ENCODE measurements at places on chromosomes 1 and 21.

DNA sequence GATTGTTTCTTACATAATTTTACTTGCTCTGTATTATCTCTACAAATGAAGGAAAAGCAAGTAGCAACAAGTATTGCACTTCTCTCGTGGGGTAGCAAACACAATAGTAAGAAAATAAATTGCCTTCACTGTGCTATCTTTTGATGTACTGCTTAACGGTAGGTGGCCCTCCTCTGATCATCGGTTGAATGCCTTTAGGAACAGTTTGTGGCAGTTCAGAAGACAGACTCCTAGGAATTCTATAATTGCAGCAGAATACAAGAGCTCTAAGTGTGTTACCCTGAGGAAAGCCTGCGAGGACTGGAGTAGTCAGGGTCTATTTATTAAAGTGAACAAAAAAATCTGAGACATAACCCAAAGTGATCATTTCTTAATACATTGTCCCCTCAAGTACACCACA lies 1135.9 kb downstream of the KCNT2 start:
- no peak for DNase-seq

GRCh38 chr1:60832367-60832766 lies 250.0 kb upstream of the NFIA start:
- DNase-seq, result no peak

- DNase-seq, result no peak
These were observed 12.4 kb upstream of the STMN1 start for GRCh38 chr1:25918615-25919014.

- no peak for DNase-seq
These were observed 11.6 kb downstream of the DSTYK start for GRCh38 chr1:205199931-205200299.
